ENCODE measurements at places on chromosomes 6 and 20.
A peak's percentile ranks its signal among the peaks of the same experiment; 100 is the strongest.

DNA sequence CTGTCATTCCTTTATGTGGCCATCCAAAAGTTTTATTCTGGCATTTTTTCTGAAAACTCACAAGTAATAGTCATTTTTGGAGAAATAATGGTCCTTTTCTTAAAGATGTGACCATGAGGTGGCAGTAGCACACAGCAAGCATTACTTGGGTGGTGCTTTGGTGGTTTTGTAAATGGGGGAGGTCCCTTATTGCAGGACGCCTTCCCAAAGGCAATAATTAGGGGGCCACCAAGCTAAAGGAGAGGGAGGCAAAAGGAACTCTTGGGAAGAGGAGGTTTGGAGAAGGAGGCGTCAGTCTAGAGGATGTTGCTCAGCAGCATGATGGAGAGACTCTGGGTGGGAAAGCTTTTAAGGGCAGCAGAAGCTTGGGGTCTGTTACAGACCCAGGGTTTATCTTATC is 422.6 kb upstream of the MMS22L start:
- DNase-seq, result peak; percentile 47

- no peak for DNase-seq
Measured at GRCh38 chr20:17617212-17617867, 47.5 kb downstream of the DSTN start.

- DNase-seq, result no peak
Measured at GRCh38 chr20:62551407-62552323, 75.9 kb upstream of the GATA5 start.

- DNase-seq, result no peak
Measured at GRCh38 chr20:62353289-62354030, 13.7 kb downstream of the LAMA5 start.

DNA sequence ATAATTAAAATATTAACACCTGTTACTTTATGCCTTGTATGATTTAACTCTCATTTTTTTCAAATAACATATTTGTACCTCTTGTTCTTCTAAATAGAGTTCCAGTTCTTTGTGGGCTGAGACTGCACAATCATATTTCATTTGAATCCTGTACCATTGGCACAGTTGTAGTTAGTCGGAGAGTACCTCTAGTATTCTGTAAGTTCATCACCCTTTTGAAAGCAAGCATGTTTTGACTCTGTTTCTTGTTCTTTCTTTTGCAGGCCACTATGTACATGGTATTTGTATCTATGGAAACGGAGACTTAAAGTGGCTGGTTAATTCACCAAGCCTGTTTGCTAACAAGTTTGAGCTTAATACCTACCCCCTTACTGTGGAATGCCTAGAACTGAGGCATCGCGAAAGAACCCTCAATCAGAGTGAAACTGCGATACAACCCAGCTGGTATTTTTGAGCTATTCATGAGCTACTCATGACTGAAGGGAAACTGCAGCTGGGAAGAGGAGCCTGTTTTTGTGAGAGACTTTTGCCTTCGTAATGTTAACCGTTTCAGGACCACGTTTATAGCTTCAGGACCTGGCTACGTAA is 68.2 kb downstream of the C6orf52 start:
- DNase-seq, result no peak

DNA sequence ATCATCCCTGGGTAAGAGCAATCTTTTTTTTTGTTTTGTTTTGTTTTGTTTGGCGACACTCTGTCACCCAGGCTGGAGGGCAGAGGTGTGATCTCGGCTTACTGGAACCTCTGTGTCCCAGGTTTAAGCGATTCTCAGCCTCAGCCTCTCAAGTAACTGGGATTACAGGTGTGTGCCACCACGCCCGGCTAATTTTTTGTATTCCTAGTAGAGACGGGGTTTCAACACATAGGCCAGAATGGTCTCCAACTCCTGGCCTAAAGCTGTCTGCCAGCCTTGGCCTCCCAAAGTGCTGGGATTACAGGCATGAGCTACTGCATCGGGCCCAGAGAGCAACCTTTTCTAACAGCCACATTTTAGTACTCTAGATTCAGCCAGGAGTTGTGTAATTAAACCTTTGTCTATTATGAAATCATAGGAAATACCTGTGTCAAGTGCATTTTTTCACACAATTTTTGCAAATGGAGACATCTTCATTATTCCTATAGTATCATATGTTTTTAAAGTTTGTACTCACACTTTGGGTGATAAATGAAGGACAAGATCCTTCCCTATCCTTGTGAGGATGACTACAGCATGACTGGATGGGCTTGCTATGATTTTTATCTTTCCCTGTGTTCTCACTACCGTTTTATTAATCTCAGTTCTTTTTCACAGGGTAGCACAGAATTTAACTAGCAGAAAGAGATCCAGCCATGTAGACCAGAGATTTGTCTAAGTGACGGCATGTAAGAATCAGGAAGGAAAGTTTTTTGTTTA is 82.6 kb downstream of the OR2B2 start:
- DNase-seq, result no peak

DNA sequence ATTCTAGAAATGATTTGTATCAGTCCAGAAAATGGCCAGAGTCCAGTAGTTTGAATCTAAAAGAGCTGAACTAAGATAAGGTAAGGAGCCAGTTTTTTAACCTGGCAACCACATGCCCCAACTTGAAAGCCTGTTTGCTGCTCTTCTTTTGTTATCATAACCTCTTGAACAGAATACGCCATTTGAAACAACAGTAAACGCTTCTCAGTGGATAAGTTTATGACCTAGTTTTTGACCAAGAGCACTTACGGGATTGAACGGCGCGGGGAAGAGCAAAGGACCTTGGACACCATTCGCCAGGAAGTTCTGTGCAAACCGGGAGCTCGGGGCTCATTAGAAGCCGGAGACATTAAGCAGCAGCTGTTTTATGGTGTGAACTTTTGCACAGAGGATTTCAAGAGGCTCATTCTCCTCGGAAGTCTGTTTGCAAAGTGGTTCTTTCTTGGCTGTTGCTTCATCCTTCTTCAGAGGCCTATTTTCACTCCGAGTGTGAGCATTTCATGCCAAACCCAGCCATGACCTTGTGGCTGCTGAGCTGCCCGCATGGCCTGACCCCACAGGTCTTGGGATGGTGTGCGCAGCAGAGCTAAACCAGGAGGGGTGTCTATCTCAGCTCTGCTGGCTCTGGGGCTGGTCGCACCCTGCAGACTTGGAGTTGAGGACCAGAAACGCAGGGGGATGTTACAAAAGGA is 215.1 kb downstream of the SOX4 start:
- no peak for DNase-seq

DNA sequence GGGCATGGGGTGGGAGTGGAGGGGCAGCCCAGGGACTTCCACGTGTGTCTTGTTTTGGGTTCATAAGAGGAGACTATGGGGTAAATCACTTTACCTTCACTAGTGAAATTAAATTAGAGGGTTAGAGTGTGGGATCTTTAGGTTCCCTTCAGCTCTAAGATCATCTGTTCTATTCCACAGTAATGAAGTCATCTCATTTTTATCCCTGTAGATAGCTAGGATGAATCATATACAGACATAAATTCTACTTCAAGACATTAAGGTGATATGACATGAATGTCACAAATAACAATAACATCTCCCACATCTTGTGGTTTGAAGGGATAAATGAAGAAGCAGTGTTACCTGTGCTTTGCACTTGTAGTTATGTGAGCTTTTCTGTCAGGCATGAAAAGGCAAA is 83.8 kb downstream of the ELOVL4 start:
- no peak for DNase-seq

DNA sequence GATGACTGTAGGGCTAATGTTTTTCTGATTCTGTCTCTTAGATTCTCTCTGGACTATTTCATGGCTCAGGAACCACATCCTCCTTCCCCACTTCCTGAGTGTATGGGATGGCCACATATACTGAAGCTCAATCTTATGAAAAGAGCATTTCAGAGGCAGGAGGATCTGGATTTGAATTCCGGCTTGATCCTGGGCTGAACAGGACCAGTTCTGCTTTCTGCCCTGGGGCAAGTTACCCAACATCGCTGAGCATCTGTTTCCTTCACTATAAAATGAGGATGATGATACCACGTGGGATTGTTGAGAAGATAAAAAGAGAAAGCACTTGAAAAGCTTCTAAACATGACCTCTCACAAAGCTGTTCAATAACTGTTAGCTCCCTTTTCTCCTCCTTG is 168.4 kb upstream of the TNFAIP3 start:
- no peak for DNase-seq

GRCh38 chr6:40146902-40147301 is 212.6 kb upstream of the MOCS1 start:
- no peak for DNase-seq

- no peak for DNase-seq
Measured at GRCh38 chr20:47925593-47925992, 140.3 kb upstream of the SULF2 start.

GRCh38 chr20:58019027-58019849 is 209.2 kb downstream of the ANKRD60 start:
- DNase-seq, result no peak

DNA sequence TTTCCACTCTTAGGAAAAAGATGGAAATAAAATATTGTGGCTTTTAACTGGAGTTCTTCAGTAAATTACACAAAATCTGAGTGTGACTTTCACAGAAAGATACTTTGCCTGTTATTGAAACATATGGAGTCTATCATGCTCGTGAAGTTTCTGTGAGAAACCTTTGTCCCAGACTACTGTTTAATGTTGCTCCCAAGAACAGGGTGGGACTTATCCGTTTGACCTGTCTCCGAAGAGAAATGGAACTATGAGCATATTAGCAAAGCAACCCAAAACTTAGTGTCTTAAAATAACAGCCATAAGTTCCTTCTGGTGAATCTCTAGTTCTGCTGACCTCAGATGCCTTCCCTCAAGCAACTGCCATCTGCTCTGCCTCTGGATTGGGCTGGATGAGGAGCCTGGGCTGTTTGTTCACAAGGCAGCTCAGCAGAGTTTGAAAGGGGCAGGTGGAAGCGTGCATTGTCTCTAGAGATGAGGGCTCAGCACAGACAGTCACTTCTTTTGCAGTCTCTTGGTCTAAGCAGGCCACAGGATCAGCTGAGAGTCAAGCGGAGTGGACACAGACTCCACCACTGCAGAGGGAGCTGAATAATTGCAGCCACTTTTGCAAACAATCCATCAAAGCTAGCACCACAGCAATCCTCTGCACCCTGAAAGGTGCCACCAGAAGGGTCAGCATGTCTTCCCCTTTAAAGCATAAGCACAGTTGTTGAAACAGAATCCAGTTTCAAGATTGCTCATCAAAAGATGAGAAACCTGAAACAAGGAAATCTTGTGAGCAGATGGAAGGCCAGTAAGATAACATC is 52.8 kb downstream of the MYB start:
- no peak for DNase-seq

DNA sequence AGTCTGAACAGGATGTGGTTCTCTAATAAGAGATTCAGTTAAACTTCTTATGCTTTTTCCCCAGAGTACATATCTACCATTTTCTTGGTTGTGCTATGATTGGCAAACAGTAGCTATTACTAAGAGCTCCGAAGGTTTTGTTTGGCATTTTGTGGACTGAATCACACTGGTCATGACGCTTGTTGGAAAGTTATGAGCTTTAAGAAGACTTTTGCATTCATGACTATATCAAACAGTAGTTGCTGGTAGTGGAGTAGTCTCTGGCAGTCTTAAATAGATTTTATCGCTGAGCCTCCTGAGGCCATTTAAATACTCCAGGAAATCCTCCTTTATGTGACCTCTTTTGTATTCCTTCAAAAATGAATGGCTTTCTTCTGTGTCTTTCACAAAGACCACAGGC is 40.8 kb downstream of the CCDC170 start:
- DNase-seq, result no peak

- DNase-seq, result no peak
Measured at GRCh38 chr20:57023007-57023406, 243.4 kb downstream of the BMP7 start.

GRCh38 chr6:156579564-156579963 is 197.6 kb upstream of the ARID1B start:
- no peak for DNase-seq

DNA sequence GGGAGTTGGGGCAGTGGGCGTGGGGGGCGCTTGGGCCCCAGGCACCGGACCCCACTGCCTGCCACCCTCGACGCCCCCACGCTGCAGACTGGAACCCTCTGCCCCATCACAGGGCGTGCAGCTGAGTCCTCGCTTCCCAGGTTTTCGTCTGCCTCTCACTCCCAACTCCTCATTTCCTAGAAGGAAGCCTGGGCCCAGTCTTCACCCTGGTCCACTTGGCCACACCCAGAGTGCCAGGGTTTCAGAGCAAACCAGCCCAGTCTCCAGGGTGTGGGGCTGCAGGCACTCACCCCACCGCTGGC is 30.3 kb downstream of the FRMD1 start:
- no peak for DNase-seq

Measured in iPS DF 6.9 (cell line).